Frontal cortex (tissue), 4 donors: ENCODE measurements at places on chromosomes 6 and 20. TPM values are rescaled to one million over a fixed set of nuclear protein-coding genes. Genes with fewer than 3 reads are reported as not detected.

The MAFB gene
- 7.3 TPM for total RNA-seq

The ETV7 gene
- total RNA-seq: not detected

The PPP1R14C gene
- 59.1 TPM for total RNA-seq

The AURKA gene
- 6.5 TPM for total RNA-seq

The SLC13A3 gene
- total RNA-seq: 10.2 TPM

The KCNK16 gene
- not detected for total RNA-seq

The SLCO4A1 gene
- 1.6 TPM for total RNA-seq

The CDC5L gene
- total RNA-seq: 56.7 TPM

The TMEM63B gene
- total RNA-seq: 35.5 TPM

The GSTA2 gene
- total RNA-seq: not detected

The ZKSCAN8 gene
- total RNA-seq: 15.9 TPM

The RNF182 gene
- 35.1 TPM for total RNA-seq
